ENCODE measurements at places on chromosomes 11 and 22. TPM values are rescaled to one million over a fixed set of nuclear protein-coding genes. Genes with fewer than 3 reads are reported as not detected.

GRCh38 chr22:28018461-28018927, 99.4 kb upstream of the PITPNB start:
- DNase-seq = no peak

DNA sequence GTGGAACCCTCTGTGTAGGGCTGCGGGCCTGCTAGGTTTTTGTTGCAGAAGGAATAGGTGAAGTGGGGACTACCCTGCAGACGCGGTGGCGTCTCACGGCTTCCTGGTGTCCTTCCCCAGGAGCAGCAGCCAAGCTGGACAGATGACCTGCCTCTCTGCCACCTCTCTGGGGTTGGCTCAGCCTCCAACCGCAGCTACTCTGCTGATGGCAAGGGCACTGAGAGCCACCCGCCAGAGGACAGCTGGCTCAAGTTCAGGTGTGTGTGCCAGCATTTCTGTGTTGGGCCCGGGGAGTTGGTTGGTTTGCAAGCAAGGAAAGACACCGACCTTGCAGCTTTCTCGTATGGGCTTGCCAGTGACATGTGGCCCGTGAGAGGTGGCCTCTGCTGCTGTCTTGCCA, 15.3 kb downstream of the TAB1 start:
- no peak for DNase-seq

DNA sequence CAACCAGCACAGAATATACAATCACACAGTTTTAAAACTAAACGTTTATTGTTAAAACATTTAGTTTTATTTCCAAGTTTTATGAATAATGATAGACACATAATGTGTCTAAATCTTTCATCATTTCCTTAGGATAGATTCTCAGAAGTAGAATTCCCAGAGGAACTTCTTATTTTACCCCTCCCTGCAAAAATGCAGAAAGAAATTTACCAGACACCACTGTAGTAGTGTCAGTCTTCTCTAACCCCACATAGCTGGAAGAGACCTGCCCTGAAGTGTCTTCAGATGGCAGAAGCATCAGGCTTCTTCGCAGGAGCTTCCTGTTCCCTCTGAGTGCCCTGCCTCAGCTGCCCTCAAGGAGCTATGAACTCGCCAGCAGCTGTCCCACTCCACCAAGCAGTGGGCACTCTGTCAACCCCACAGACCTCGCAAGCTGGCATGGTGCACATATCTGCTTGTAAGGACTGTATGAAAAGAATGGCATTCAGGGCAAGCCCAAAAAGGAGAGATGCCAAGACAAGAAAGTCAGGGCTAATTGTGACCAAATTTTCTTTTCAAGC, 28.5 kb upstream of the PAK1 start:
- DNase-seq = no peak

APOL4 gene
- polyA plus RNA-seq = not detected

DNA sequence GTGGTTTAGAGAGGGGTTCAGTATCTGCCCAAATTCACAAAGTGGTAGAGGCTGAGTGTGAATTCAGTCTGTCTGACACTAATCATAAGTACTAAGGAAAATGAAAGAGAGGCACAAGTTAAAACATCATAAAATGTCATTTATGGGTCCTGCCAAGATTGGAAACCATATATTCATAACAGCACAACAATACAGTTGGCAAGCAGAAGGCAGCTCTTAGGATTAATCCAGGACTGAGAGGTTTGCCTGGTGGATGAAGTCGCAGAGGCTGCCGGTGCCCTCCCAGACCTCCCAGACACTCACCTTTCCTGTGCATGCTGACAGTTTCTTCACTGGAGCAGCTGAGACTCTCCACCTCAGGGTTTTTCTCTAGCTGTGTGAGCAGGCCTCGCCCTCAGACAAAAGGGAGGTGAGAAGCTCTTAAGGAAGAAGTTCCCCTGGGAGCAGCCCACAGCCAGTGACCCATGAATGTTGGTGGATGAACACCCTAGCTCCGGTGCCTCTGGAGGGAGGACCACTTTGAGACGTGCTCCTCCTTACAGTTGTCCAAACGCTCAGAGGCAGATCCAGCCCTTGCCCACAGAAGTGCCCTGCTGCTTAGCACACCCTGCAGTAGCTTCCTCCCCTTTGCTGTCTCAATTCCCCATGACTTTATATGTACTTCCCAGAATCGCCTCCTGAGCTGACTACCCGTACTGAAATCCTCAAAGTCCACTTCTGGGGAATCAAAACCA, 43.7 kb downstream of the MAML2 start:
- DNase-seq = no peak

HIPK3 gene
- polyA plus RNA-seq = 26.3 TPM
